ENCODE measurements at places on chromosomes 1 and 21.

- no peak for DNase-seq
Observed at GRCh38 chr1:118963456-118964430, 24.4 kb downstream of the TBX15 start.

DNA sequence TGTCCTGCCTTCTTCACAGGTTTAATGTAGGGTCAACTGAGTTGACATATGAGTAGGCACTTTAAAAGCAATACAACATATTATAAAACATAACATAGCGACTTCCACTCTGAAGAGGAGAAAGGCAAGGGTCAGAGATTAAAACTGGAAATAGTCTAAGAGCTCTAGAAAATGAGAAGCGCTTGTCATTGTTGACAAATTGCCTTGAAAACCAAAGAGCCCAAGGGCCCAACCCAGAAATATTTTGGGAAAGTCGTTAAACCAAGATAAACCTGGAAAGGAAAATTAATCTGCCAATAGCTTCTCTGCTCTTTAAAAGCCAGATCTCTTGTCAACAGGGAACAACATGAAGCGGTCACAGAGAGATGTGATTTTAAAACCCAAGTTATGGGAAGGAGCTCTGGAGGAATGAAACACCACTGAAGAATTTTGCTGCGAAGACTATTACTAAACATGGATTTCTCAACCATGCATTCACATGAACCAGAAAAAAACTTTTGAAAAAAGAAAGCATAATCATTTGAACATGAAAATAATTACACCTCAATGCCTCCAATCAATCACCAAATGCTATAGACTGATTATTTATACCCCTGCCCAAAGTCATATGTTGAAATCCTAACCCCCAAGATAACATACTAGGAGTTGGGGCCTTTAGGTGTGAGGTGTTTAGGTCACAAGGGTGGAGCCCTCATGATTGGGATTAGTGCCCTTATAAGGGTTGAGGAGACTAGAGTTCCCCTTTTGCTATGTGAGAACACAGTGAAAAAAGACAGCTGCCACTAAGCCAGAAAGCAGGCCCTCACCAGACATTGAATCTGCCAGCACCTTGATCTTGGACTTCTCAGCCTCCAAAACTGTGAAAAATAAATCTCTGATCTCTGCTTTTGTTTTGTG, 33.0 kb upstream of the MTF1 start:
- DNase-seq, result no peak

DNA sequence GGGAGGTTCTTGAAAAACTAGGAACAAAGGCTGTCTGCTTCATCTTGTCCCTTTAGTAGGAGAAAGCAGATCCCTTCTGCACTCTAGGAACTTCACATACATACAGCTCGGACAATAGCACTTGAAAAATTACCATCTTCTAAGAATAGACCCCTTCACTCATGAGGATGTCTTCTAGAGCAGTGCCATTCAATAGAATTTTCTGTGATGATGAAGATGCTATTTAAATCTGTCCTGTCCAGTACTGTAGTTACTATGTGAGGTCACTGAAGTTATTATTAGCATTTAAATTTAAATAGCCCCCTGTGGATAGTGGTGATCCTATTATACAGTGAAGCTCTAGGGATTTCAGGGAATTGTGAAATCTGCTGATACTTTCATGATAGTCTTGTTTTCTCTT, 46.4 kb upstream of the RAB3GAP2 start:
- DNase-seq, result no peak

- no peak for DNase-seq
Observed at GRCh38 chr1:24253571-24253970, 65.6 kb upstream of the GRHL3 start.

DNA sequence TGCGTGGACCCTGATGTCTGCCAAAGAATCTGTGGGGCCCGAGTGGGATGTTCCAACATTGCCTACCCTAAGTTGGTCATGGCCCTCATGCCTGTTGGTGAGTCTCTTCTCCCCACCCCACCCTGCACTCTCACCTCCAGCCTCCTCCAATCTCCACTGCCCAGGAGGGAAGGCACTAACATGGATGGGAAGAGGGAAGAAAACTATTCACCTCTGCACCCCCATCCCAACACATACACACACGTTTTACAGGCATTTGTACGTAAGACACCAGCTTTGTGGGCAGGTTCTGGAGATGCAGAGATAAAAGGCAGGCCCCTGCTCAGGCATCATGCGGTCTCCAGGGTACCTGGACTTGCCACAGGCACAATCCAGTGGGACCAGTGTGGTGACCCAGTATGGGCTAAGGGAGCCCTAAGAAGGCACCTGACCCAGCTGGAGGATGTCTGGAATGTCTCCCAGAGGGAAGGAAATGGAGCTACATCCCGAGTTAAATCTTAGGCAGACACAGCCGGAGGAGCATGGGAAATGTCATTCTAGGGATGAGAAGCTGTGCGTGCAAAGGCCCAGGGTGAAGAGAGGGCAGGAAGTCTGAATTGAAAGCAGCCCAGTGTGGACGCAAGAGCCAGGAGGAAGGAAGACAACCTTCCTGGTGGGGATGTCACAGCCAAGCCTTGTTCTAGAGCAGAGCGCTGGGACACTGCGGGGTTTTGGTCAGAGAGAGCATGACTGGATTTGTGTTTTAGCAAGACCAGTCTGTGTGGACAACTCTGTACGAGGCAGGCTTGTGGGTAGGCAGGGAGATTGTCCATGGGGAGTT, 11.4 kb downstream of the SLC5A9 start:
- DNase-seq, result no peak

DNA sequence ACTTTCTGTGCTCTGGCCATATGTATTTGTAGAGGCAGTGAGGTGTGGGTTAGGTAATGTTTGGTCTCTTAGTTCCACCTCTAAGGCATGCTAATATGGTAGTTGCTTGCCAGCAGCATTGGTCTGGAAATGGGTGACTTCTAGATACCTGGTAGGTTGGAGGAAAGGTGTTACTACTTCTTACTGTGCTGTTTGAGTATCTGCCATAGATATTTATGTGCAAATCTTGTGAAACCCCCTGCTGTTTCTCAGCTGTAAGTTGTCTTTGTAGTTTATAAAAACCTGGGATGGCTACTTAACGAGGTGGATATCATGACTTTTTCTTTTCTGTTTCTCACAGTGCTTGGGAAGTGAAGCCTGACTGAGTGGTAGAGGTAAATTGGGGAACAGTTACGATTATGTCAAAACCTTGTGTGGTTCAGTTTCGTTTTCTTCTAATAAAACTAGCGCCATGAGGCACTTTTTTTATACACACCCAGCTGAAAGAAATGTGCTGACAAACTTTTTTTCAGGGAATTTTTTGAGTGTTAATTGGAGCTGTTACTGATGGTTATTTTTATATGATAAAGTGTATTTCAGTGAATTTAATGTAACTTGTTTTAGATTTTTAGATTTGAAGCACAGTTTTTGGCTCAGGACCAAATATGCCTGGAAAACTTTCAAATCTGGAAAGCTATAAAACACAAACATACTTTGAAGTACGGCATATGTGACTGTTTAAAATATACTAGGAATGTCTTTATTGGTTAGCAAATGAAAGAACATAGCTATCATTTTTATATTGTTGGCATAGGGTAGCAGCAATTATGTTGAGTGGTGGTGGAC, 42.1 kb downstream of the CAMSAP2 start:
- no peak for DNase-seq

DNA sequence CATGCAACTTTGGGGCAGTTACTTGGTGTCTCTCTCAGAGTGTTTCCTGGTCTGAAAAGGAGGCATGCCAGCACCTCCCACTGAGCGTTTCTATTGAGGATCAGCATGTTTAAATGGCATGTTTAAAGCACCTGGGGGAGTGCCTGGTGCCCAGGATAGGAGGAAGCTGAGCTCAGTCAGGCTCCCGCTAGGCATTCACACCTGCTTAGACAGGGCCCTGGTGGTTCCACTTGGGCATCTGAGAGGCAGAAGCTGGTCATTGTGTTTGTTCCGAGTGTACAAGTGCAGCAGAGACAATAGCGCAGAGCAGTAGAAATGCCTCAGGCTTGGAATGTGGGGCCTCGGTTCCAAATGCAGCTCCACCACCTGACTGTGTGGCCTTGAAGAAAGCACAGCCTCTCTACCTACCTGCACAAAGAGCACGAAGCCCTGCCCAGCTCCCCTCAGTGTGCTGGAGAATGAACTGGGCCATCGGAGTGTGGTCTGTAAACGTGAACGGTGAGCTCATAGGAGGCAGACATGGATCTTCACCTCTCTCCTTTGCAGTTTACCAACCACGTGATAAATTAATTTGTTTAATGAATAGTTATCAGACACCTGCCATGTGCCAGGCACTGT, 20.3 kb upstream of the TMEM222 start:
- DNase-seq, result no peak

- DNase-seq, result no peak
Observed at GRCh38 chr1:231953660-231954059, 327.1 kb downstream of the DISC1 start.

- DNase-seq, result no peak
Observed at GRCh38 chr21:37259426-37259825, 7.7 kb downstream of the VPS26C start.

GRCh38 chr1:46263146-46263545, 15.6 kb downstream of the RAD54L start:
- no peak for DNase-seq

DNA sequence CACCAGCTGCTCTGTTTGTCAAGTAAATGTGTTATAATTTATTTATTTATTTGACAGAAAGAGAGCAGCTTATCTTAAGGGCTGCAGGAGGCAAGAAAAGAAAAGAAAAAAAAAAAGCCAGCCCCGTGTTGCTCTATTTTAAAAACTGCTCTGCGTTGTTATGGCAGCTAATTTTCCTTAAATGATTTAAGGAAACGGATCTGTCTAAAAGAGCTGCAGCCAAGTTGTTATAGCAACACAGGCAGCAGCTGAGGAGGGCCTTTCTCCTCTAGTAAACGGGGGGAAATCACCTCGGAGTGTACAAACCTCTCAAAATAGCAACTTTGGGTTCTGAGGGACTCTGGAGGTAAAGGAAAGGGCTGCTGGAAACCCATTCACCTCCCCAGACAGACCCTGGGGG, 149.2 kb downstream of the BEND5 start:
- DNase-seq, result no peak

DNA sequence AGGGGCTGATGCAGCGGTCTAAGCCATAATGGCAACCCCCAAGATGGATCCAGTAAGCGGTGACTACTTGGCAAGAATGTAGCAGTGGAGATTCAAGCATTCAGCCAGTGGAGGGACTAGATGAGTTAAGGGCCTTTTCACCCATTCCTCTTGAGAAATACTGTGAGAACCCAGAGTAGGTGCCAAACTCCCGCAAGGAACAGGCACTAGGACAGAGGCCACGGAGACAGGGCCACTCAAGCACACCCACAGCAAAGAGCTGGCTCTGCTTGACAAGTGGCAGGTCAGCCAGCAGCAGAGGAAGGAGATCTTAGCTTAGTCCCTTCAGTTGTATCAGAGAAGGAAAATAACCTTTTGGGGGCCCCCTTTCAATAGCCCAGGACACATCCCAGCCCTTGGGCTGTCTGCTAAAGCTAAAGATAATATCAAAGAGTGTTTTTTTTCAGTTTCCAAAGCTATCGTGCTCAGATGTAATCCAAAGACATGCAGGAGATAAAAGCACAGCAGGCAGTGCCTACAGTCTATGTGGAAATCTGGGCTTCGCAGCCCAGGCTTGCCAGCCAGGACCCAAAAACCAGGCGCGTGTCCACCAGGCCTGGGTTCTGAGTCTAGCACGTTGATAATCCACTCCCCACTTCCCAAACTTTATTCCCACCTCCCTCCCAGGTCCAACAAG, 62.0 kb upstream of the GOLT1A start:
- no peak for DNase-seq

Data from amygdala (tissue), 56 donors.